ENCODE measurements at places on chromosomes 6 and 20. TPM values are rescaled to one million over a fixed set of nuclear protein-coding genes. Genes with fewer than 3 reads are reported as not detected.
A peak's percentile ranks its signal among the peaks of the same experiment; 100 is the strongest.

SGK2 gene
- total RNA-seq, result 0.72 TPM

MYLK2 gene
- total RNA-seq, result not detected

PIGT gene
- total RNA-seq, result 66.5 TPM

DNA sequence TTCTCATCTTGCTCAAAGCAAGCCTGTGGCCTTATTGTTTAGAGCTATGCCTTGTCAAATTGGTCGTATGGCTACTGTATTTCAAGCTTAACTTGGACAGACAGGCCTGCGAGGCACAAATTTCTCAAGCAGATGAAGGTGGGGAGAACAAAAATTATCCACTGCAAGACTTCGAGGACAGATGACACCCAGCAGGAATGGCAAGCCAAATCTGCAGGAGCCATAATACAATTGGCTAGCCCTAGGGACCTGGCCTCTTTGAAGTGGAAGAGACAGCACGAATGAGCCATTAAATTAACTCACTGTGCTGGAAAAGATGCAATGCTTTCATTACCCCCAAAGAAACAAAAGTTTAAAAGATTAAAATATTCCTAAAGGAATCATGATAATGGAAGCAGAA lies 5.0 kb upstream of the BLOC1S5 start:
- no peak for DNase-seq

DNA sequence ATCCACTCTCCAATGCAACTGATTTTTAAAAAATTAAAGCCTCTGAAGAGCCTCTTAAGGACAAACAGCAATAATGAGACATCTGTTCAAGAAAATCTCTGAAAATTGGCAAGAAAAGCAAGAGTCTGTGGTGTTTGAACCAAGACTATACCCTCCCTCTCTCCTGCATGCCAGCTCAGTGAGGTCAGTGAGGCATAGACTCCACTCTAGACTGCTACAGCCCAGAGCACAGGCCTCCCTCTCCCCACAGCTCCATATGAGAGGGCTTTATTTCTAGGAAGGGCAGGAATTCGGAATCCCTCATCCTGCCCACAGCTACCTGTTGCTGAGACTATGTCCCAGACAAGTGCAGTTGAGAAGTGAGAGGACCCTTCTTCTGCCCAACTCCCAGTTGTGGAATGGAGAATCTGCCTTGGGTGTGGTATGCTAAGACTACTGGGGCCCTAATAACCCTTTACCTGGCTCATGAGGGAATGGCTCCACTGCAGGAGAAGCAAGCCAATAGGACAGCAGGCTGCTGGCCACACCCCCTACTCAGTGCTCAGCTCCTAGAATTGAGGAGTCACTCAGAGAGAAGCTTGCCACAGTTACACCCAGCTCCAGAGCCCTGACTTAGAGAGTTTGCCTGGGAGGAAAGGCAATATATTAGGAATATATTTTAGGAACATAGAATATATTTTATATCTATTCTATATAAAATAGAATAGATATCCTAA lies 22.7 kb upstream of the HLA-DQA1 start:
- DNase-seq, result no peak

GRCh38 chr6:132227904-132228303 lies 173.4 kb downstream of the MOXD1 start:
- DNase-seq, result peak; percentile 53

- no peak for DNase-seq
These were observed 143.4 kb downstream of the FAM83B start for GRCh38 chr6:54990001-54990400.

GRCh38 chr6:4675121-4675520 lies 101.1 kb upstream of the CDYL start:
- DNase-seq, result no peak

- DNase-seq, result no peak
These were observed 162.0 kb downstream of the FAXC start for GRCh38 chr6:99187429-99187828.

Data from MG63 (cell line).